Right lung (tissue), 10 donors: ENCODE measurements at places on chromosomes 2 and 18.

DNA sequence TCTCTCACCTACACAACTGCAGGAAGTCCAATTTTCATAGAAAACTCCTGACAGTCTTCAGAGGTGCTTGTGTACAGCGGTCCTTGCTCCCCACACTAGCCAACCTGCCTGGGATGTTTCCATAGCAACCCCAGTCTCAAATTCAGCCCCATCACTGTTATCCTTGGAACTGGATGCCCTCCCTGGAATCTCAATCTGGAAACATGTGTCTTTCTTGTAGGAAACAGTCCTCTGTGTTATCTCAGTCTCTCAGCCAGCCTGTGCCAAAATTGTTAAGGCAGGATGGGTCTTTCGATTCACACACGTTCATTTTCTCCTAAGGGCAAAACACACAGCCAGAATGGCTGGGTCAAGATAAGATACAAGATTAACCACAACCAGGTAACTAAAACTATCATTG, 295.5 kb upstream of the RND3 start:
- no peak for DNase-seq

DNA sequence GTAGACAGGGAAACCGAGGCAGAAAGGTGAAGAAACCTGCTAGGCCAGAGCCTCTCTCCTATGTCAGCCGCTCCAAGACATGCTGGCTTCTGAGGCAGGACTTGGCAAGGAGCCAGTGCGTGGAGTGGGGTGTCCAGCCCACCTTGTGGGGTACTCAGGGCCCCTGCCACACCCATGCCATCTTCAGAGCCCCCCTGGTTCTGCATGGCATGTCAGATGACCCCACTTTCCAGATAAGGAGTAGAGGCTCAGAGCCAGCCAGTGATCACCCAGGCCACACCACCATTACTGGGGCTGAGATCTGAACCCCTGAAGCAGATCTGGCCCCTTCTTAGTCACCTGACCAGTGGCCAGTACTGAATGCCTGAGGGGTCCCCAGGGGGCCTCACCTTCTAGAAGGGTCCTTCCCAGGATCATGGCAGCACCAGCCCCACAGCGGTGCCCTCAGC, 14.7 kb downstream of the CROCC2 start:
- DNase-seq, result no peak

- DNase-seq, result no peak
Measured at GRCh38 chr2:103754530-103754929, 992.7 kb downstream of the TMEM182 start.

GRCh38 chr2:138819964-138820363, 39.8 kb upstream of the NXPH2 start:
- DNase-seq, result no peak

GRCh38 chr2:241064008-241064801, 37.9 kb downstream of the MTERF4 start:
- no peak for DNase-seq

GRCh38 chr2:24183366-24184069, 8.7 kb downstream of the FAM228A start:
- peak; percentile 42 for DNase-seq

DNA sequence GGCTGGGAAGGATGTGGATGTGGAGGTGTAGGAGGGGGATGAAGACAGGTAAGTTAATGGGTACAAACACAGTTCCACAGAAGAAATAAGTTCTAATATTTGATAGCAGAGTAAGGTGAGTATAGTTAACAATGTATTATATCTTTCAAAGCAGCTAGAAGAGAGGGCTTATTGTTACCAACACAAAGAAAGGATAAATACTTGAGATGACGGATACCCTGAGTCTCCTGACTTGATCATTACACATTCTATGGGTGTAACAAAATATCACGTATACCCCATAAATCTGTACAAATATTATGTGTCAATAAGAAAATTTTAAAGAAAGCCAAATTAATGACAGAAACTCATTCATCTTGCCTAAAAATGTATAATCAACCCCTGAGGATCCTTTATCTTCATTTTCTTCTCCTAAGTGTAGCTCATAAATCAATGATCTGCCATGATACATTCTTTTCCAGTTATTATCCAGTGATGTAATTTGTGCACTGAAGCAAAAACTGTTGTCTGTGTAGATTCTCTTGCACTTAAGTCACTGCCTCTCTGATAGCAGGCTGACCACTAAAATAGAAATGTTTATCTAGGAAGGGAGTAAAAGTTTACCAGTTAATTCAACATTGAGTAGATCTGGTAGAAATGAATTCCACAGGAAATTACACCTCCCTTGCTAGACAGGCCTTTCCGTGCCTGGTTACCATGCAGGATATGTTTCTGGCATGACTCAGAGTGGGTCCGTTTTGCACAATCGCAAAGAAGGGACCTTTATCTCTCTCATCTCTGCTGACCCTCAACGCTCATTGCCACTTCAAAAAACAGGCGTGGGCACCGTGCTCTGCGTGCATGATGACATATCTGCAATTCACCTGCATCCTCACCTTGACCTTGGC, 249.7 kb upstream of the NCKAP5 start:
- no peak for DNase-seq
